ENCODE measurements at places on chromosomes 6 and 20.

GRCh38 chr20:56060486-56060885 lies 55.2 kb upstream of the CBLN4 start:
- DNase-seq, result no peak

DNA sequence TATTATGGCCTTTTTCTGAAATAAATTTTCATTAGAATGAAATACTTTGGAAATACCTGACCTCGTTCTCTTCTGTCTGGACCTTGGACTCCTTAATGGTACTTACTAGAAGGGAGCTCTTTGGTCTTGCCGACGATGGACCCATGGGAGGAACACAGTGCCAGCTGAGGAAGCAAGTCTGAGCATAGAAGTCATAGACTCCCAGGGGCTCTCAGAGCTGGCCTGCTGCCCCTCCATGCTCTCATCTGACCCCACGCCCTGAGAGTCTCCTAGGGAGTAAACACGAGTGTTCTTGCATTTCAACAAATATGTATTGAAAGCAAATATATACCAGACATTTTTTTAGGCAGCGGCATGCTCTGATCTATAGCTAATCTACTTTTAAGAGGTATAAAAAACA lies 87.8 kb downstream of the PLEKHG1 start:
- no peak for DNase-seq

- no peak for DNase-seq
These were observed 33.4 kb downstream of the MTRES1 start for GRCh38 chr6:107061125-107062020.

- DNase-seq, result no peak
These were observed 2.1 kb downstream of the KIAA0319 start for GRCh38 chr6:24643920-24644319.

All from astrocyte of the cerebellum (primary cell).